ENCODE measurements at places on chromosomes 4 and X.
A peak's percentile ranks its signal among the peaks of the same experiment; 100 is the strongest.

- peak; percentile 28 for DNase-seq
Observed at GRCh38 chr4:130026185-130026584, 930.2 kb downstream of the C4orf33 start.

DNA sequence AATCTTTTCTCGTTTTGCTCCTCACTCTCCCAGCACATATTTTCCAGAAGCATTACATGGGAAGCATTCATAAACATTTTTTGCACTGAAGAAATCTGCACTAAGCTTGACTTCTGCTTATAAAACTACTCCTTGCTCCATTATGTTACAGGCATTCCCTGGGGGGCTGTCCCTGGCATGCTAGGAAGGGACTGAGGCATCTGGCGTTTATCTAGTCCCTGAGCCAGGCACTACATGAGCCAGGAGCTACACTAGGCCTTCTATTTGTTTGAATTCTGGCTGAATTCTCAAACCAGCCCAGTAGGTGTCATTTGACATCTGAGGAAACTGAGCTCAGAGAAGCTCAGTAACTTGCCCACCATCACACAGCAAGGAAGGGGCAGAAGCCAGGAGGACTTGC is 43.3 kb downstream of the NHSL2 start:
- no peak for DNase-seq

GRCh38 chr4:64796581-64796980 is 387.3 kb upstream of the TECRL start:
- no peak for DNase-seq

GRCh38 chrX:55357236-55357635 is 92.5 kb upstream of the PAGE3 start:
- DNase-seq: no peak

DNA sequence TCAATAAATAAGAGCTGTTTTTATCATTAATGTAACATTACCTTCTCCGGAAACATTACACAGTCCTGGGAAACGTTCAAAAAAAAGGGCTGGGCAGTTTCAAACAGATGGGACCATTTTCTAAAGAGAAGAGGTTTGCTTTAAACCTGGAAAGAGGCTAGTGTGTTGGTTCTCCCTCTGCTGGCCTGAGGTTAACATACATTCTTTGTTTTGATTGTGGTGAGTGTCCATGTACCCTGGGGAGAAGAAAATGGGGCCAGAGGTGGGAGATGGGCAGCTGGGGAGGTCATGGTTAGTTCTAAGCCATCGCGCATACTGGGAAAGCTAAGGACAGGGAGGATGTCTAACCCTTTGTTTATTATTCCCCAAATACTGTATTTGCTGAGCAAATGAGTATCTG is 194.7 kb downstream of the CPEB2 start:
- DNase-seq: no peak

DNA sequence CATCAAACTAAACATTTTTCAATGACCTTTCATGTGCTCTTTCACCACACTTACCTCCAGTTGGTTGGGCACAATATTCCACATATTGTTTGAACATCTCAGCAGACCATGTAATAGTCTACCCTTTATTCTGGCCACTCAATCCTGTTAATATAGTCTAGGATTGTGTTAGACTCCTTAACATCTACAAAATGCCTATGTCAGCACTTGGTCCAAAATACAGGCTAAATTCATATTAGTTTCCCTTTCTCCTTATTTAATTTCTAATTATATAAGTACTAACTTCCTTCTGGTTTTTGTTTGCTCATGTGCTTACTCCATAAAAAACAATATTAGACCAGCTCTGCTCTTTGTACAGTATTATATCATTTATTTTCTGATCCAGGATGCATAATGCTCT is 21.1 kb downstream of the MEPE start:
- DNase-seq: no peak

GRCh38 chr4:8192748-8193738 is 6.0 kb upstream of the SH3TC1 start:
- peak; percentile 58 for DNase-seq

GRCh38 chr4:579543-580175 is 3.6 kb upstream of the TMEM271 start:
- DNase-seq: peak; percentile 78

GRCh38 chr4:120299631-120300030 is 233.0 kb upstream of the MAD2L1 start:
- no peak for DNase-seq

- DNase-seq: no peak
Observed at GRCh38 chrX:124488412-124489161, 142.2 kb downstream of the SH2D1A start.

DNA sequence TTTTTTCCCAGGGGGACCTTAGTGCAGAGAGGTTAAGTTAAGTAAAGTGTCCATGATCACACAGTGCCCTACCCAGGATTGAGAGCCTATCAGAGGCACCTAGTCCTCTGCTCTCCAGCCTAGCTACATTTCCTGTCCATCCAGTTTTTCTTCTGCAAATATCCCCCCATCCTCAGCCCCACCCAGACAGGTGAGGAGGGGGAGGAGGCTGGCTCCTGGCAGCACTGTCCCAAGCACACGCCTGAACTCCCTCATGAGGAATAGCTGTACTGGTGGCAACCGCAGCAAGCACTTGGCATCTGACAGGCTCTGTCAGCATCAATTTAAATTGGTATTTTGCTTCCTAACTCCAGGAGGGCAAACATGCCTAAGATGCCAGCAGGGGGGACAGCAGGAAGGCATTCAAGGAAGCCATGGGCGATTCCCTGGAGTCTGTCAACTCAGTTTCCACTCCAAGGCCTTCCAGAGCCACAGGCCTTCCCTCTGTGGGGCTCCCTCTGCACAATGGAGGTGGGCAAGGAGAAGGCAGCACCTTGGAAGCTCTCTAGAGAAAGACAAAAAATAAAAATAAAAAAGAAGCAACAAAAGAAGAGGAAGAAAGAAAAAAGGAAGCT is 6.4 kb upstream of the FRMPD3 start:
- no peak for DNase-seq

GRCh38 chr4:101451086-101451485 is 103.8 kb upstream of the PPP3CA start:
- DNase-seq: no peak

DNA sequence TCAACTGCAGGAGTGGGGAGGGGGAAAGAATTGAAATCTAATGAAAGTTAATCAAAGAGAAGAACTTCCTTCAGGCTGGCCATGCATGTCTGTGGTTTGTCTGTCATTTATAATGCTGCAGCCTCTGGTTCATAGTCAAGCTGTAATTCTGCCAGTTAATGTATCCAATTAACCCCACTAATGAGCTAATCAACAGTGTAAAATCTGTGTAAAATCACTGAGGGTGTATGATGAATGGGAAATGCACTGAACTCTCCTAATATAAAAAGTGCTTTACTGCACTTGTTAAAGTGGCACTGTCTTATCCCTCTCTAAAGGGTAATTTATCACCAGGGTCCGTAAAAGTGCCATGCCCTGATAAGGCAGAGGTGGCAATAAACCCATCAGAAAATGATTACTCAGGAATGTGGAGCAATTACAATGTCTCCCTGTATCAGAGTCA is 798.1 kb downstream of the PDHA2 start:
- no peak for DNase-seq

DNA sequence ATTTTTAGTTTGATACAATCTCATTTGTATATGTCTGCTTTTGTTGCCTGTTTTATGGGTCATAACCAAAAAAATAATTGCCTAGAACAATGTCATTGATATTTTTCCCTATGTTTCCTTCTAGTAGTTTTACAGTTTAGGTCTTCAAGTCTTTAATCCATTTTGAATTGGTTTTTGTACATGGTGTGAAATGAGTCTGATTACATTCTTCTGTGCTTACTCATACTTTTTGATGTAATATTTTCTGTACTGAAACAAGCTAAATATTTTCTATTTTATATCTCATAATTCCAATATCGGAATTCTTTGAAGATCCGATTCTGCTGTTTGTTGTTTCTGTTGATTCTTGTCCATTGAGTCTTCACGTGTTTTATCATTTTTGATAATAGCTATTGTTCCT is 10.6 kb downstream of the TMEM156 start:
- DNase-seq: no peak

- DNase-seq: peak; percentile 3
Observed at GRCh38 chr4:186095406-186095805, 9.1 kb upstream of the FAM149A start.

GRCh38 chr4:138706201-138706600 is 309.4 kb upstream of the NOCT start:
- DNase-seq: no peak

- no peak for DNase-seq
Observed at GRCh38 chr4:165906272-165906671, 33.2 kb downstream of the TLL1 start.

- no peak for DNase-seq
Observed at GRCh38 chr4:88755454-88755853, 57.8 kb upstream of the NAP1L5 start.

DNA sequence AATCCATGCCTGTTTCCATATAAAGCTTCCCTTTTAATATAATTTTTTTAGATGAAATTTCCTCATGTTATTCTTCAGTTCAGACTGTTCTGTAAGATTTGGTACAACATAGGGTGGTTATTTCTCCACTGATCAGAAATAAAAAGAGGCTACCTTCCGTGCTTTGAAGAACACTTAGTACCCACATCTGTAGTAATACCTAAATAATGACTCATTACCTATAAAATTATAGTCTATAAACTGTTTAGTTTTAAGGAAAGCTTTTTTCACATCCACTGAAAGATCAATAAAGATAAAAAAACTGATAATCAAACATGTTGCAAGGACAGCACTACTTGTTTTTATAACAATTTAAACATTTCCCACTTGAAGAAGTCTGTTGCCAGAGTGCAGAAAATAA is 23.9 kb downstream of the TRPC3 start:
- no peak for DNase-seq

DNA sequence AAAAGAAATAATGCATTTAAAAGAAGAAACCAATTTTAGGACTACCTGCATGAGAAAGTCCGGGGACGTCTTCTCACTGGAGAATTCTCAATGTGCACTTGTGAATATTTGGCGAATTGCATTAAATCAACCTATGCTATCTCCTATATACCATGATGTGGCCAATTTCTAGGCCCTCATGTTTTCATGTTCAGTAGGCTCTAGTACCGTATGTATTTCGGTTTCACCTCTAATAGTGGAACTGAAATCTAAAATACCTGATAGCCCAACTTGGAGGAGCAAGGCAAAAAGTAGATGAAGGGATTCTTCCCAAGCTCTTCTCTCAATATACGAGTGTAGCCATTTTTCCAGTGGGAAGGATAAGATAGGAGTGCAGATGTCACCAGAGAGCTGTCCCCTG is 11.4 kb upstream of the FGF2 start:
- DNase-seq: no peak

- DNase-seq: no peak
Observed at GRCh38 chrX:39117101-39117500, 315.8 kb downstream of the MID1IP1 start.

GRCh38 chr4:125750828-125751466 is 436.2 kb downstream of the FAT4 start:
- no peak for DNase-seq

DNA sequence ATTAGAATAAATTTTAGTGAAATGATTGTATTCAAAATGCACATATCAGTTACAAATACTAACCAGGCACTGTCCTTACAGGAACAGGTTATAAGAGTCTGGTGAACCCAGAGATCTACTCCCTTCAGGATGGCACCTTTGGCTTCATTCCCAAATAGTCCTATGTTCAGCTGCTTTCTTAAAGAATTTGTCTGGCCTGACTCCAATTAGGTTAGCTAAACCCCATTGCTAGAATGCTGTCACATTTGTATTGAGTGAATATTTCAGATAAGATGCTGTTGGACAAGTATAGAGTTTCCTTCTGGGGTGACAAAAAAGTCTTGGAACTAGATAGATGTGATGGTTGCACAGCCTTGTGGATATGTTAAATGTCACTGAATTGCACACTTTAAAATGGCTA is 69.4 kb downstream of the EFHC2 start:
- no peak for DNase-seq

- DNase-seq: no peak
Observed at GRCh38 chrX:49673394-49673793, 22.4 kb downstream of the PAGE1 start.

DNA sequence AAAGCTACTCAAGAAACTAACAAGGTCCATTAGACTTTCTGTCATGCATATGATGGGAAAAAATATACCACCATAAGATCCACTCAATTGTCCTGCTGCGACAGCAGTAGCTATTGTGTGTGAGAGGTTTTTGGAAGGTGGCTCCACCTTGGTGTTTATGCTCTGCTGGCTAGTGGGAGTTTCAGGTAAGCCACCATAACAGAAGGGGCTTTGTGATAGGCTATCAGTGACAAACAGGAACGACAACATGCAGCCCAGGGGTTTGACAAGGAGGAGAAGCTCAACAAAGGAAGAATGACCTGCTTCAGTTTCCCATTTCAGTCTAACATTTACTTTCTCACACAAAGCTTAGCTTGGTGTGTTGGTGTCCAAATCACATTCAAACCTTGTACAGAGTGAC is 182.6 kb downstream of the ATOH1 start:
- DNase-seq: no peak

- DNase-seq: no peak
Observed at GRCh38 chr4:106201373-106201772, 114.6 kb downstream of the TBCK start.

DNA sequence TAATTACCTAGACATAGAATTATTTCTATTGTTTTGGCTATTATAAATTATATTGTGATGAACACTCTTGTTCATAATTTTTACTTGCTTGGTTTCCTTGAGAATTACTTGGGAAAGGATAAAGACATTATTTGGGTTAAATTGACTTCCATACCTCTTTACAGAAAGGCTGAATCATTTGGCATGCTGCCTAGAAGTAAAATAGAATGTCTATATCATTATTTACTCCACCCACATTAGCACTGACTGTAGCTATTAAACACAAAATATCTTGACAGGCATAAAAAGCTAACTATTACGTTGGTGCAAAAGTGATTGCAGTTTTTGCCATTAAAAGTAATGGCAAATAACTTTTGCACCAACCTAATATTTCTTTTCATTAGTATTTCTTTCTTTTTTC is 29.7 kb upstream of the ADH6 start:
- no peak for DNase-seq

GRCh38 chrX:123779908-123780396 is 47.1 kb upstream of the THOC2 start:
- no peak for DNase-seq

- no peak for DNase-seq
Observed at GRCh38 chrX:39577206-39577984, 520.4 kb downstream of the BCOR start.

Data from RPMI8226 (cell line).